Small intestine (tissue), 16 donors: ENCODE measurements at places on chromosomes 11 and 22.

DNA sequence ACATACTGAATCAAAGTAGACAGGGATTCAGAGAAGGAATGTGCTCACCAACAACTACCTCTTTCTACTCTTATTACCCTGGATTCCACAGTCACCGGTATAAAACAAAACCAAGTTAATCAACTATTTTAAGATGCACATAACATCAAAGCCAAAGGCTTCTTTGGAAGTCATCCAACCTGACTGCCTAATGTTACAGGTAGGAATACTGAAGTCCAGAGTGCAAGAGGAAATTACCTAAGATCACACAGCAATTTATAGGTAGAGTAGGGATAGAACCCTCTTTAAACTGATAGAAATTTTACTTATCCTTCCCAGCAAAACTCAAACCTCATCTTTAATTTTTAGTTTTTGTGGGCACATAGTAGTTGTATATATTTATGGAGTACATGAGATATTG, 76.3 kb downstream of the PAK1 start:
- peak; percentile 81 for DNase-seq

- peak; percentile 25 for DNase-seq
These were observed 33.9 kb downstream of the MARK2 start for GRCh38 chr11:63872800-63873197.

DNA sequence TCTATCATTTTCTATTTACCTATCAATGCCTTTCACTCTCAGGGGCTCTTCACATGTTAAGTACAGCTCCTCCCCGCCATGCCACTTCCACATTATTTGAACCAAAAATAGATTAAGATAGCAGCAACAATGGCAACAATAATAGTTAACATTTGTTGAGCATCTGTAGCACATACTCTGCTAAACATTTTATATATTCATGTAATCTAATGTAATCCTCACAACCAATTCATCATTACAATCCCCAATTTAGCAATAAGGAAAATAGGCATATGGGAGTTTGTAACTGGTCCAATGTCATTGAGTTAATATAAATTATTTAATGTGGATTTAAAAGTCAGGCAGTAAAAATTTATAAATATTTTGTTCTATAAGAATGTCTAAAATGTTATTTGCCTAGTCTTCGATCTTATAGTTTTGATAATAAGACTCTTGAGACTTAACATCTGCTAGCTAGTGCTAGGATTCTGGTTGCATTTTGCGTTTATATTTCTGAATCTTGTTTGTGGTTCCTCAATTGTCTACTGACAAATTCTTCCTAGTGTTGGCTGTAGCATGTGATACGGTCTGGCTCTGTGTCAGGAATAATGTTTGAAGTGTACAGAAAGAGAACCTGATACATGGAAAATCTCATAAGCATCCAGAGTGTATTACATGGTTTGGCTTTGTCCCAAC, 621.5 kb upstream of the LUZP2 start:
- DNase-seq, result no peak

DNA sequence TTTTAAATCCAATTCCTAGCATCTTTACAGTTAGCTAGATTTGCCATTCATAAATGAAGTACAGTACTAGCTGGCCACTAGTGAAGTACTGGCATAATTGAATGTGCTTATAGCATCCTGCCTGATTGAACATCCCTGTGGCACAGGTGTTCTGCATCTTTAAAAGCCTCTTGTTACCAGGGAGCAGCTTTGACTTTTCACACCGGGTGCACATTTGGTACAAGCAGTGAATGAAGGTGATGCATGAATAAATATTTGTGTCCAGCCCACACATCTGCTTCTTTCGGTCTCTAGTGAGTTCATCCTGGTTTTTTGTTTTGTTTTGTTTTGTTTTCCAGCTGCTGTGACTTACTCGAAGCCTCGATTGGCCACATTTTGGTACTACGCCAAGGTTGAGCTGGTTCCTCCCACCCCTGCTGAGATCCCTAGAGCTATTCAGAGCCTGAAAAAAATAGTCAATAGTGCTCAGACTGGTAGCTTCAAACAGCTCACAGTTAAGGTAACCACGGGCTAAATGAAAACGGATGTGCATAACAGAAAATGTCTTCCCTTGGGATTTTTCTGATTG, 5.3 kb downstream of the ATP5MG start:
- DNase-seq, result no peak

DNA sequence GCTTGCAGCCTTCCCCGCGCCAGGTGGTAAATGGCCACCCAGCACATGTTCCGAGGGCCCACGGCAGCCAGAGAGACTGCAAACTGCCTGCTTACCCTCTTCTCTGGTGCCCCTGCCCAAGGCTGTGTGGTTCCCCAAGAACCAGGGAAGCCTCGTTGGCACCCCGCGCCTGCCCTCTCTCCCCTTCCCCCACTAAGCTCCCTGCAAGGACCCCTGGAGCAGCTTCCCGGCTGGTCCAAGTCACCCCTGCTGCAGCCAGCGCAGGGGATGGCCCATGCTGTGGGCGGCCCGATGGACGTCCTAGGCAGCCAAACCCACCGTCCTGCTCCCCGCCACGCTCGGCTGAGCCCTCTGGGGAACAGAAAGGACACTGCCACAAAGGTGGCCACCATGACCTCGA, 30.2 kb downstream of the MACROD1 start:
- DNase-seq, result no peak

- DNase-seq, result no peak
These were observed 5.5 kb downstream of the C11orf21 start for GRCh38 chr11:2295971-2296912.

GRCh38 chr11:33735271-33736147, 714 bp downstream of the CD59 start:
- peak; percentile 42 for DNase-seq

GRCh38 chr11:131186629-131187101, 183.8 kb upstream of the NTM start:
- DNase-seq, result no peak

- DNase-seq, result no peak
These were observed 5.3 kb upstream of the PARVA start for GRCh38 chr11:12372111-12372510.

DNA sequence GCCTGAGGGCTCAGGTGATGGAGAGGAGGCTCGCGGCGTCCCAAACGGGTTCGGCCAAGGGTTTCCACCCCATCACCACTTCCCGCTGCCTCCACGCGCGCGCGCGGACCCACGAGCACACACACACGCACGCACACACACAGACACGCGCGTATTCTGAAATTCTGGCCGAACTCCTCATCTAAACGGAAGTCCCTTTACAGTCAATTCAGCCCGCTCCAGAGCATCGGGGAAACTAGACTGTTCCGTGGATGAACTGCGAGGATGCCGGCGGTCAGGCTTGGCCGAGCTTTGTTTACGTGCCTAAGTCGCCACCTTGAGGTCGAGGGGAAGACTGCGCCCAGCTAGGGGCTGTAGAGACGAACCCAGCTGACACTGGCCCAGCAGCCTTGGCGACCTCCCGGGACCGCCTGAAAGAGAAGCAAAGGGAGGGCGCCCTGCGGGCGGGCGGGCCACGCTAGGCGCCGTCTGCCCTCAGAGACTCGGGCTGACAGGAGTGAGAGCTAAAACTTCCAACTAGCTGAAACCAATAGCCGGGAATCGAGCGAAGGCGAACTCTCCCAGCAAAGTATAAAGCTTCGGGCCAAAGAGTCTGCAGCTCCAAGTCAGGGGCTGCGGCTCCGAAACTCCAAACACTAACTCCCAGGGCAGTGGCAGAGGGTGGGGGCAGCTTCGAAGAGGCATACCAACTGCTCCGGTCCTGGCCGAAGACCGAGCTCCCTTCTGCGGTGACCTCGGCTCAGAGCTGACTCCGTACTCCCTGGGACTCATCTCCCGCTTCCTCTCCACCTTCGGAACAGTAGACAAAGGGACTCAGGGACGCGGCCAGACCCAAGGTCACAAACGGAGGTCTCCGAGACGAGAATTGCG, 124.7 kb upstream of the C11orf58 start:
- DNase-seq, result peak; percentile 82

DNA sequence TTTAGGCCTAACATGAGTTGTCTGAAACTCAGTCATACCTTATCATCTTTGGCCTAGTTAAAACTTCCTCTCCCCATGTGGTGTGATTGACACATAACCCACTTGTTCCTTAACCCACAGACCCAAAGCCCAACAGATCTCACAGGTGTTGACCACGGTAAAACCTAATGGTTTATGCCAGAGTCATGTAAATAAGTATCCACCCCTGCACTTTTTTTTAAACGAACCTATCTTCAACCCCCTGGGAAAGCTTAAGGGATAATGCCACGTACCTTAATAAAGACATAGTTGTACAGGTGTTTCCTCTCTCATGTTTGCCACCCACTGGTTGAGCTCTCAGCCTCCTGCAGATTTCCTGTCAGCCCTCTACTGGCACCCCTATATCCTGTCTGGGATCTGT, 709.3 kb upstream of the CCDC179 start:
- DNase-seq, result no peak

DNA sequence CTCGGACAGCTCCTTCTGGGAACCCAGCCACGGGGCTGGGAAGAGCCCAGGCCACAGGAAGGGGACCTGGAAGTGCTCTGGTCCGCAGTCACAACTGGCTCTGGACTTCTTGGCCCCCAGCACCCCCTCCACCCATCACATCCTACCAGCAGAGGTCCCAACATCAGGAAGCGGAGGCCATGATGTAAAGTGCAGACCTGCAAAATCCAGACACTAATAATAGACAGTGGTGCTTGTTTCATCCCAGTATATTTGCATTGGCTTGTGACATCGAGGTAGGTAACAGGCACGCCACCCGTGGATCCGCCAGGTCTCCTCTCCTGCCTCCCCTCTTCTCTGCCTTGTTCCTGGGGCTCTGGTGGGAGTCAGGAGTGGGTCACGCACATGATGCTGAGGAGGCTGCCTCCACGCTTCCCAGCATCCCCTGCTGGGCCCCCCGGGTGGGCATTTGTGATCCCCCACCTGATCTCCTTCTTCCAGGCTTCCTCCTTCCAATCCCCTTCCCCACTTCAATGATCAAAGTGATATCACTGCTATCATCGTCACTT, 1454.0 kb downstream of the BRD1 start:
- no peak for DNase-seq

GRCh38 chr11:102462610-102463009, 10.0 kb upstream of the TMEM123 start:
- no peak for DNase-seq

DNA sequence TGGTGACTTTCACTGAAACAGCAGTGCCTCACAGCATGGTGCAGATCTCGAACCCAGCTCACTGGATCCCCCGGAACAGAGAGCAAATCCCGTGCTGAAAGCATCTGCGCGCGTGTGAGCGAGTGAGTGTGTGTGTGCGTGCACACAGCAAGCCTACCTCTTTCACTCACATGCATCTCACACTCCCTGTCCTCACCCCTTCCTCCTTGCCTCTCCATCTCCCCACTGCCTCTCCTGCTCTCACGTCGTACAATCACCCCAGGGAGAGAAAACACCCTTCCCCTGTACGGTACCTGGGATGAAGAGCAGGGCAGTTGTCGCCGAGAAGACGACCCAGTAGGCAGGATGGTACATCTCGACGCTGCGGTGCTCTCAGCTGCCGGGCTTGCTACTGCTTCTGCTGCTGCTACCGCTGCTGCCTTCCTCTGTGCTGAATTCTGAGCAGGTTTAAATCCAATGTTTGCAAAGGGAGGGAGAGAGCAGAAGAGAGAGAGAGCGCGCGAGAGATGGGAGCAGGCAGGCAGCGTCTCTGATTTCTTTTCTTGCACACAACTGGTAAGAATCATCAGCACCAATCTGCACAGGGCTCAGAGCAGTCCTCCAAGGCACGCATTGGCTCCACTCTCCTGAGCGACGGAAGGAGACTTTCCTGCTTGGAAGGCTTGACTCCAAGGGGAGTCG, at the start of gene OPCML:
TSS of gene OPCML (minus strand) at position 531 of the 681 bp plus-strand sequence.
- no peak for DNase-seq
